ENCODE measurements at places on chromosomes 6 and 20.

GRCh38 chr6:133888929-133889556 lies at the start of gene TCF21:
TSS of gene TCF21 (plus strand) at chr6:133889113. CDS start at chr6:133889398, 285 bp downstream.
- DNase-seq: peak; percentile 44

GRCh38 chr6:168516944-168517741 lies 76.2 kb downstream of the SMOC2 start:
- DNase-seq: no peak

- no peak for DNase-seq
Observed at GRCh38 chr6:100768816-100769351, 112.2 kb downstream of the ASCC3 start.

GRCh38 chr20:46056027-46056833 lies 27.2 kb downstream of the SLC12A5 start:
- no peak for DNase-seq

DNA sequence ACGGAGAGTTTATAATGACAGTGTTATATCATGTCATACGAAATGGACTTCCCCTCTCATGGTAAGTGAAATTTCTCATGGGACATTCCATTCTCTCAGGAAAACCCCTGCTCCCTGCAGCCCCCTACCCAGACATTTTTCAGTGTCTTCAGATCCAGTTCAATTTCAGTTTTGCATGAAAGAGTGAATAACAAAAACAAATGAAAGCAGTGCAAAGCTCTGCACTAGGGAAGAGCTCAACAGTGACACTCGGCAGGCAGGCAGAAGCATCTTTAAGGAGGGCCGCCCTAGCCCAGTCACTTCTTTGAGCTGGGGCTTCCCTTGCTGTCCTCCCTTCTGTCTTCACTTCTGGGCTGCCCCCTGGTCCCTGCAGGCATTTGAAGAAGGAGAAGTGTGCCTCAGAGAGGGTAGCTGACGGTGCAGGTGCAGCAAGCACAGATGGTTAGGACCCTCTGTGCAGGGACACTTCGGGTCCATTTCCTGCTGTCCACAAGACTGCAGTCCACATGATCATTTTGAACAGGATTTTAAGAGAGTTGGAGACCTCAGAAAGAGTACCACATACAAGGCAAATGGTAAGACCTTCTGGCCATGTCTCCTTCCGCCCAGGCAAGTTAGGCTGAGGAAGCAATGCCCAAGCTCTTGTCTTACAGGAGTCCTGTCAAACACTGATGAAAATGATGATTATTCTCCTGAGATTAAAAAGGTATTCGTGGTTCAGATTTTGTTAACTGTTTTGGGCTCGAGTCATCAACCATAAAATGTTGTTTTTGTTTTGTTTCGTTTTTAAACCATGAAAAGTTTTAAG lies 5.4 kb upstream of the DUSP22 start:
- DNase-seq: no peak

DNA sequence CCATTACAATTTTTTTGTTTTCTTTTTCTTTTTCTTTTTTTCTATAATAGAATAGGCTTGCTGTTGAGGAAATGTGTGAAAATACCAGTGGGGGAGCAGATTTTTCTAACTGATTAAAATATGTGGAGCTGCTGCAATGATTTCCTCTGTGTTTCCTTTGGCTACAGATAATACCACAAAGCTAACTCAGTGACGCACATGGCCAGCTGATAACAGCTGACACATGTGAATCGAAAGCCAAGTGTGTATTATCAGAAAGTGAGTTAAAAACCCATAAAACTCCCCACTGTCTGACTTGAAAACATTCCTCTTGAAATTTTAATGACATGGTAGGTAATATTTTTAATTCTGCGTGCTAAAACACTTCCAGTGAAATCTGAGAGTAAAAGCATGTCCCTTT lies 70.8 kb upstream of the AHI1 start:
- peak; percentile 92 for DNase-seq

DNA sequence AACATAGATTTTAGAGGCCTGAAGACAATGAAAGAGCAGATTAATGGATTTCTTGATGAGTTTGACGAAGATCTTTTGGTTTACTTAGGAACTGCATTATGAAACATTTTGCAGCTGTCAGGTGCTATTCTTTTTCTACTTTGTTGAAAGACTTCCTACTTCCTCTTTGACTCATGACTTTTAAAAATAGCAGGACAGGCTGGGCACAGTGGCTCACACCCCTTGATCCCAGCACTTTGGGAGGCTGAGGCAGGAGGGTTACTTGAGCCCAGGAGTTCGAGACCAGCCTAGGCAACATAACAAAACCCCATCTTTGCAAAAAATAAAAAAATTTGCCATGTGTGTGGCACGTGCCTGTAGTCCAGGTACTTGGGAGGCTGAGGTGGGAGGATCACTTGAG lies 52.0 kb downstream of the ITCH start:
- no peak for DNase-seq

DNA sequence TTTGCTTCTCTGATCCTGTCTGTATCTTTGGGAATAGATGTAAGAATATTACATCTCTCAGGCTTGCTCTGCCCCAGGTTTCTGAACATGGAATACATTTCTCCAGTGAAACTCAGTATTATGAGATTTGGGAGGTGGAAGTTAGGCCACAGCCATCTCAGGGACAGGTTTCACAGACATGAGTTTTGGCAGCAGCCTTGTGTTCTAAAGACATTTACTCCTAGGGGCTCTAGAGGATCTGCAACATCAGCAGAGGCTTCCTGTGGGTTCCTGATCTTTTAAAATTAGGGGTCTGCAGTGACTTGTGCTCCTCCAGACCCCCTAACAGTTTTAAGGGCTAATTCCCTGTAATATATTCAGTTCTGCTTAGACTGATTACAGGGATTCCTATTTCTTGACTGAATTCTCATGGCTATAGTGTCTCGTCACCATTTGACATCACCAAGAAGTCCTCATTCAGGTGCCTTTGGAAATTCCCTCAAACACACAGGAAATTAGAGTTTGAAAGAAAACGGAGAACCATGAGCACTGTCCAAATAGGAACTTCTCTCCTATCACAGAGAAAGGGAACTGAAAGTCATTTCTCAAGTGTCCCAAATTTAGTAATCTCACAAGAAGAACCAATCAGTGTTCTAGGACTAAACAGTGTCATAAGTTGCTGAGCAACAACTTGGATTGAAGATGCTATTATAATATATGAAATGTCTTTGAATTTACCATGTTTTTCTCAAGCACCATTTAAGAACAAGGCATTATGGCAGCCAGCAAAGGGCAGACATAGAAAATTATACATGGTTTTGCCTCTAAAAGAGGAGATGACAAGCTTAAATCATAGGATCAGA lies 2.5 kb upstream of the HLA-DRA start:
- DNase-seq: no peak

- no peak for DNase-seq
Observed at GRCh38 chr6:151092591-151092990, 147.2 kb upstream of the AKAP12 start.

GRCh38 chr6:24798740-24799540 lies at the start of gene ARMH2:
TSS of gene ARMH2 (minus strand) at chr6:24798917. CDS start at chr6:24798857, 60 bp downstream.
- DNase-seq: no peak

- DNase-seq: no peak
Observed at GRCh38 chr6:35603326-35604202, 85.2 kb downstream of the FKBP5 start.

- DNase-seq: no peak
Observed at GRCh38 chr6:61622601-61623000, 663.4 kb downstream of the KHDRBS2 start.

DNA sequence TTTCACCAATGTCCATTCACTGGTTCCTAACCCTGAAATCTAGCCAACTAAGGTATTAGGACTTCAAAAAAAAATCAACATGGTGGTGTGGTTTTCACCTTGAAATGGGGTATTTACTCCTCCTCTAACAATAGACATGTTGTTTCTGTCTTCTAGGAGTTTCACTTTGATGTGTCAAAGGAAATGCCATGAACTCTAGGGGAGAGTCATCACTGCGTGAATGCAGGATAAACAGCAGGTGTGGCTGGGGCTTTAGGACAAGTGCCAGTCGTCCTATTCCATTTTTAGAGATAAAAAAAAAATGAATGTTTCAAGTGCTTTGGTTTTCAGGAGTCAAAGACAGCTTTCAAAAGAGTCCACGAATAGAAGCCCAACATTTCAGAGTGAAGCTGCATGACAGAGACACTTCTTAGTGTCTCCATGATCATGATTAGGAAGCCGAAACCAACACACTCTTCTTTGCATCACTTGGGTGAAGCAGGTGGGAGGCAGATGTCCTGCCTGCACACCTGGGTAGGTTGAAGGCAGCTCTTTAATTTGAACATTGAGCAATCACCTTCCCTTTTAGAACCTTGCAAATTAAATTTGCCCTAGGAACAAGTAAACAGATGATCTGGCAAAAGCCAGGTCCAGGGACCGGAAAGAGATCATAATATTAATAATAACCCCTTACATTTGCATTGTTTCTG lies 328.5 kb upstream of the PRDM1 start:
- no peak for DNase-seq

DNA sequence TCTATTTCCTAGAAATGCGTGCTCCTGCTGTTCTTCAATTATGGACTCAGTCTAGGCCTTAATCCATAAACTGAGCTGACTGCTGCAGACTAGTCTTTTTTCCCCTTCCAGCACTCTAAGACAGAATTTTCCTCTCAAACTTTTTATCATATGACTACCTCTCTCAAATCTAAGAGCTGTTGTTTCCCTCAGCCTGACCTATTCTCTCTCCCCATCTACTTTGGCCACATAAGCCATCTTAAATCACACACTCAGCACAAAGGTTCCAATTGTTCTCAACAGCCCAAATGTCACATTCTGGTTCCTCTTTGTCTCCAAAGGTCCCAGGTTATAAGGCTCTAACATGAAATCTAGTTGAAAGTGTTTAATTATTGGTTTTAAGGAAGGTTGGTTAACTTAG lies 85.2 kb downstream of the PRSS35 start:
- DNase-seq: no peak

DNA sequence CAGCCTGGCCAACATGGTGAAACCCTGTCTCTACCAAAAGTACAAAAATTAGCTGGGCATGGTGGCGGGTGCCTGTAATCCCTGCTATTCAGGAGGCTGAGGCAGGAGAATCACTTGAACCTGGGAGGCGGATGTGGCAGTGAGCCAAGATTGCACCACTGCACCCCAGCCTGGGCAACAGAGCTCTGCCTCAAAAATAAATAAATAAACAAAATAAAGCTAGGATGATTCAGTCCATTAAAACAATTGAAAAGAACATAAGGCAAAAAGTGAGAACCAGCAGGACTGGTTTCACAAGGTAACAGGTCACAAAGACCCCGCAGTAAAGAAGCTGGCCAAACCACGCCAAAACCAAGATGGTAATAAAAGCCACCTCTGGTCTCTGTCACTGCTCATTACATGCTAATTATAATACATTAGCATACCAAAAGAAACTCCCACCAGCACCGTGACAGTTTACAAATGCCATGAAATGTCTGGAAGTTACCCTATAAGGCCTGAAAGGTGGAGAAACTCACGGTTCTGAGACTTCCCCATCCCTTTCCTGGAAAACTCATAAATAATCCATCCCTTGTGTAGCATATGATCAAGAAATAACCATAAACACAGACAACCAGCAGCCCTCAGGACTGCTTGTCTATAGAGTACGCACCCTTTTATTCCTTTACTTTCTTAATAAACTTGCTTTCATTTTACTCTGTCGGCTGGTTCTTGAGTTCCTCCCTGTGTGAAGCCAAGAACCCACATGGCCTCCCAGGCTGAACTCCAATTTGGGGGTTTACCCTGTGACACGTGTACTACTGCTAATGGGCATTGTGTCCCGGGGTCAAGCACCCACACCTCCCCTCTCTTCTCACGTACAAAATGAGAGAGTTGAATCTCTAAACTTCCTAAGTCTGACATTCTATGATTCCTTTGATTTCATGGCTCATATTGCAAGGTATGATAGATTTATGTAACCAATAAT lies 10.2 kb downstream of the LAMA4 start:
- no peak for DNase-seq

- no peak for DNase-seq
Observed at GRCh38 chr20:40887105-40887504, 141.5 kb upstream of the TOP1 start.

DNA sequence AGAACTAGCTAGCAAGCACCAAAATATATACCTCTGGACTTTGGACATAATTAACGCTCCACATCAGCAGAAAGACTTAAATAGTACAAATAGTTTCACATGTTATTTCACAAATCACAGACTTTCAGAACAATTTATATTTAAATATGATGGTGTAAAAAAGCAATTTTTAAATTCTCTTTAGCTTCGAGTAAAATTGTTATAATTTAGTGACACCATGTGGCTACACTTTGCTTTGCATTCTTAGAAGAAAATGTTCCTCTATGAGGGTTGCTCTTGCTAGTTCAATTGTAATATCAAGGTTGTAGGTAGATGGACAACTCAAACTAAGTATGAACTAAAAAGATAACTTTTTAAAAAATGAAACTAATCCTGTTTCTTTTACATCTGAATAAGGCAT lies 69.0 kb downstream of the BTBD9 start:
- peak; percentile 20 for DNase-seq

Measured in fibroblast of skin of right biceps (primary cell).